NT2/D1 (cell line): ENCODE measurements at places on chromosomes 12 and 14.

DNA sequence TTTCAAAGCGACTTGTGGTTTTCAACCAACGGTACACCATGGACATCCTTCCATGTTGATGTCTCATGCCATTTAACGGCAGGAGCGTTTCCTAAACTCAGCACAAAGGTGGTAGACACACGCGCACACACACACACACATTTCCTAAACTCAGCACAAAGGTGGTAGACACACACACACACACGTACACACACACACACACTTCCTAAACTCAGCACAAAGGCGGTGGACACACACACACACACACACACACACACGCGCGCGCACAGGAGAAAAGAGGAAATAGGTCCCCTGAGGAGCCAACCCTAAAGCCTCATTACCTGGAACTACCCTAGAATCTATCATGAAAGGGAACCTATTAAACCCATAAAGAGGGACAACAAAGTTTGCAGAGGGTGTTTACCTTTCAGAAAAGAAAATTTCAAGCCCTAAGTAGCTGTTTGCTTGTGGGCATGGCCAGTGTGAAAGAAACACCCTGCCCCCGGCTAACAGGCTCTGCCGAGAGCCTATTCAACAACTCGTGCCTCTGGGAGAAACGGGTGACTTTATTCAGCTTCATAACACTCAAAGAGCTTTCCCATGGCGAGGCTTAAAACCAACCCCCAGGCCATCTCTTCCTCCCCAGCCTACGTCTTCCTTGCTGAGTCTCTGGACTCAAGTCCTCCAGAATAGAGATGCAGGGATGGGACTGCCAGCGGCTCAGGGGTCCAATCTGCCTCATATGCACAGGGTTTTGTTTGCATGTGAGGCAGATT, 31.8 kb downstream of the SLC8B1 start:
- DNase-seq, result peak; percentile 51

DNA sequence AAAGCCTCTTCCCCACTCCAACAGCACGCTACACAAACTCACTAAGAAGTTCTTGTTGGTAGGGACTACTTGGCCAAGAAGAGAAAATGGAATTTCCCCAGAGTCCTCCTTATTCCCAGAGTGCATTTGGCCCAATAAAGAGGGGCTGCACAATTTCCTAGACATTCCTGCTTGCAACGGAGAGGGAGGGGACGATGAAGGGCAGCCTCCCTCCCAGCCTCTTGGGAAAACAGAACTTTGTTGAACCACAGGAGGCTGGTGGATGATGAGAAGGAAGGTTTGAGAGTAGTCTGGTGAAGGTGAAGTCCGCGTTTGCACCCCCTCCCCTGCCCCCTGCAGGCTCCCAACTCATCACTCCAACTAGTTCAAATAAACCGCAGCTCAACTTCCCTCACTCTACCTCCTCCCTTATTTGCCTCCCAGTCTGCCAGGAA, 19.1 kb upstream of the TBX3 start:
- no peak for DNase-seq

GRCh38 chr12:131747276-131748177, 36.6 kb downstream of the SFSWAP start:
- DNase-seq, result no peak

GRCh38 chr12:102691773-102692555, 211.6 kb upstream of the IGF1 start:
- DNase-seq, result no peak

GRCh38 chr12:128911861-128912260, 58.6 kb downstream of the GLT1D1 start:
- no peak for DNase-seq

- no peak for DNase-seq
Observed at GRCh38 chr12:62916632-62917425, 18.1 kb downstream of the PPM1H start.

GRCh38 chr12:1369938-1370500, 224.4 kb downstream of the FBXL14 start:
- no peak for DNase-seq

- DNase-seq, result no peak
Observed at GRCh38 chr14:94636744-94637412, 24.7 kb downstream of the SERPINA3 start.

- no peak for DNase-seq
Observed at GRCh38 chr12:2751686-2752085, 43.1 kb upstream of the FKBP4 start.

GRCh38 chr14:50756300-50756699, 74.7 kb downstream of the NIN start:
- no peak for DNase-seq

- DNase-seq, result no peak
Observed at GRCh38 chr14:59199614-59200013, 11.1 kb downstream of the DAAM1 start.

- no peak for DNase-seq
Observed at GRCh38 chr14:52235434-52235833, 32.1 kb upstream of the PTGDR start.

- no peak for DNase-seq
Observed at GRCh38 chr14:104427131-104427851, 152.3 kb upstream of the C14orf180 start.

GRCh38 chr12:9782547-9783382, 22.1 kb upstream of the CD69 start:
- DNase-seq, result peak; percentile 64

GRCh38 chr12:71045781-71046180, 112.0 kb downstream of the TSPAN8 start:
- no peak for DNase-seq

GRCh38 chr12:45879363-45879895, 110.9 kb downstream of the SCAF11 start:
- DNase-seq, result no peak

GRCh38 chr12:83153177-83153576, 466.5 kb downstream of the TMTC2 start:
- DNase-seq, result no peak

DNA sequence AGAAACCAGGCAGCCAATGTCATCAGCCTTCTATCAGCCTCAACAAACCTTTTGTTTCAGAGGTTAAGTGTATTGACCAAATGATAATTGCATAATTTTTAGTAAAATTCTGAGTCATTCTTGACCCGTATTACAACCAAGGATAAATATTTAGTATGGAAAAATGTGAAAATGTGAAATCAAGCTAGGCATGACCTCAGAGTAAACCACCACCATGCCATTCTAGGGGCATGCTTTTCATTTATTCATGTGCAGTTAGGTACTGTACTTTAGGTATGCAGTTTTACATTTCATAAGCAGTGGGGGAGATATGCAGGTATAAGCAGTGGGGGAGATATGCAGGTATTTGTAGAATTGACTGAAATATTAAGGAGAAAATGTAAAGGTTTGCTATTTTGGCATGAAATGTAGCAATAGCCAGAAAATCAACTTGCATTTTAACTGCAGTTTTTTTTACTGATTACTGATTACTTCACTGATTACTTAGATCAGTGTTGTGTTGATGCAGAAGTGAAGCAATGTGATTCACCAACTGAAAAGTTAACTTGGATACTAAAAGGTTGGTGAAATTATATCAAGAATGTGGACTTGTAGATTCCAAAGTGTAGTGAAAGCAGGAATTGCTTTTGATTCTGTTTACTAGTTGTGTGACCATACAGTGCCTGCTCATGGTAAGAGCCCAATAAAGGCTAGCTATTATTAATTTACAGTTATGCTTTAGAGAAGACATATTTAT, 184.2 kb downstream of the ESR2 start:
- no peak for DNase-seq

DNA sequence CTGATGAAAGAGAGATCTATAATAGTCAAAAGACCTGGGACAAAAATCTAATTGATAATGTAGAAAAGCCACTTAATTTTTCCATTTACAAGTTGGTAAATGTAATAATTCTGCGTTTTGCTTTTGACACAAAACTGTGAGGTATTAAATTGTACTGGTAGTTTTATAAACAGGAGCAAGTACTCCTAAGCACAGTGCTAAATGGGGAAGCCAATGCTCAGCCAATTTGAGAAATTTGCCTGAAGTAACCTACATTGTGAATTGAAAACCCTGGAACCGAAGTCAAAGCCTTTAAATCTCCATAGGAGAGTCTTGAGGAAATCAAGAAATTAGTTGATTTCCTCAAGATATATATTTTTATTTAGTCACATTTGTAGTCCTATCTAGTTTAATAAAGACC, 152.8 kb downstream of the SLCO1B3 start:
- no peak for DNase-seq

- DNase-seq, result no peak
Observed at GRCh38 chr12:72901685-72902084, 629.5 kb downstream of the TRHDE start.

- DNase-seq, result no peak
Observed at GRCh38 chr12:55831447-55831815, 2.0 kb upstream of the DNAJC14 start.

DNA sequence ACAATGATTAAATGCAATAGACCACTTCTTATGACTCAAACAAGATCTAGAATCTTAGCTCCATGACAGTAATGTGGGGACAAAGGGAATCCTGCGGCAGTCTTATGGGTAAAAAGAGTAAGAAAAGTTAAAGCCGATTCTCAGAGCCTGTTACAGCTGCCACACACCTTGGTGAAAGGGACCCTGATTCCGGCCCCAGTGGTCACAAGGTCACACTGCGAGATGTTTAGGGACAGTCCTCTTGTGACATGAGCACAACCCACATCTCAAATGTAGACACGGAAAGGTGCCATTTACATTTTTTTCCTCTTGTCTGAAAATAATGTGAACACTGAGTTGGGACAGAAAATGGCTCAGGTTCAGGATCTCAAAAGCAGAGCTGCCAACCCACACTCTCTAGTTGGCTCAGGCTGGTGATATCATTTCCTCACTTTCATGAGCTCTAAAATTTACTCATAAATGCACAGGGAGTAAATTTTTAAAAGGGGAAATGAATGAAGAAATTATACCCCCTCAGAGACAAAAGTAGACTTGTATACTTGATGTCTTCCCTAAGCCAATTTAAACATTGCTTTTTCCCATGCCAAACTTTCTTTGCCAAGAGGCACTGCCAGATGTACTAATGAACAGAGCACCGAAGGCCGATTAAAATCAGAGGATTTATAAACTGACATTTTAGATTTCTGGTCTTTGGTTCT, 113.1 kb upstream of the OVCH1 start:
- no peak for DNase-seq

DNA sequence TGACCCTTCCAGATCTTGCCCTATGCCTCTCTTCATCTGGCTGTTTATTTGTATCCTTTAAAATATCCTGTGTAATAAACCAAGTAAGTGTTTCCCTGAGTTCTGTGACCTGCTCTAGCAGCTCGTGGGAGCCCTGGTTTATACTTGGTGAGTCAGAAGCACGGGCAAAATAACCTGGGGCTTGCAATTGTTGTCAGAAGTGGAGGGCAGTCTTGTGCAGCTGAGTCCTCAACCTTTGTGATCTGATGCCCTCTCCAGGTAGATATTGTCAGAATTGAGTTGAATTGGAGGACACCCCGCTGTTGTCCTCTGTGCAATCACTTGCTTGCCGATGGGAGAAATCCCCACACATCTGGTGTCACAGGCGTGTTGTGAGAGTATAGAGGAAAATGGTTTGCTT, 62.5 kb upstream of the PRICKLE1 start:
- DNase-seq, result no peak

- no peak for DNase-seq
Observed at GRCh38 chr14:99476864-99477263, 3.8 kb downstream of the SETD3 start.

DNA sequence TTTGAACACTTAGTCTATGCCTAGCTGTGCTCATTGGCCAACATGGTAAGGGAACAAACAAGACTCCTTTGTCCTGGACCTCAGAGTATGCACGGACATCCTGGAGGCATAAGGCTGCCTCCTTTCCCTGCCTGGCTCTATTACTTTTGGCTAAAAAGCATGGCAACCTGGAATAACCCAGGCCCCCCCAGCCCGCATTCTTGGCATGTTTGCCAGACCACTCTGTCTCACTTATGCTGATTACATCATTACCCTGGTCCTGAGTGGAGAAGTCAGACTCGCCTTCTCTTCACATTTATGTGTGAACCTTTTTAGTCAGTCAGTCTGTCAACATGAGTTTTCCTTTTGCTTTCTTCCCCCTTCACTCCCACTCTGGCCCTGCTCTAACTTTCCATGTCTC, 58.0 kb upstream of the ELK3 start:
- DNase-seq, result no peak

DNA sequence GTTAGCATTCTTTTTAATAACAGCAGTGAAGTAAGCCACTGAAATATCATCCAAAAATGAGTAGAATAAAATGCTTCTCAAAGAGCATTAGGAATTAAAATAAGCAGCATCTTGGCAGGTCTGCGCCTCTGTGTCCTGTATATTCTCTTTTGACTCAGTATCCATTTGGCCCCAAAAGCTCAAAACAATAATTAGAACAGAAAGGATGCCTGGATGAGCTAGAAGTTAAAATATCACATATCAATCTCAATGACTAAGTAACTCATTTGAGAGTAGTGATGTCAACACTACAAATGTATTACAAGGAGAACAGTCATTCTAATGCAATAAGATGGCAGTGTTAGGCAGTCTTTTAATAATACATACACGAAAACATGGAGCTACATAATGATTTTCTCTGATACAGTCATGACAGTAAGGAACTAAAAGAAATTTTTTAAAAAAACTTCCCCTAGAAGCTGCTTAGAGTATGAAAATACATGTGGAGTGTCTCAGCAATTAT, 160.9 kb upstream of the ABCD2 start:
- DNase-seq, result no peak

GRCh38 chr12:102548543-102548942, 68.2 kb upstream of the IGF1 start:
- DNase-seq, result no peak

DNA sequence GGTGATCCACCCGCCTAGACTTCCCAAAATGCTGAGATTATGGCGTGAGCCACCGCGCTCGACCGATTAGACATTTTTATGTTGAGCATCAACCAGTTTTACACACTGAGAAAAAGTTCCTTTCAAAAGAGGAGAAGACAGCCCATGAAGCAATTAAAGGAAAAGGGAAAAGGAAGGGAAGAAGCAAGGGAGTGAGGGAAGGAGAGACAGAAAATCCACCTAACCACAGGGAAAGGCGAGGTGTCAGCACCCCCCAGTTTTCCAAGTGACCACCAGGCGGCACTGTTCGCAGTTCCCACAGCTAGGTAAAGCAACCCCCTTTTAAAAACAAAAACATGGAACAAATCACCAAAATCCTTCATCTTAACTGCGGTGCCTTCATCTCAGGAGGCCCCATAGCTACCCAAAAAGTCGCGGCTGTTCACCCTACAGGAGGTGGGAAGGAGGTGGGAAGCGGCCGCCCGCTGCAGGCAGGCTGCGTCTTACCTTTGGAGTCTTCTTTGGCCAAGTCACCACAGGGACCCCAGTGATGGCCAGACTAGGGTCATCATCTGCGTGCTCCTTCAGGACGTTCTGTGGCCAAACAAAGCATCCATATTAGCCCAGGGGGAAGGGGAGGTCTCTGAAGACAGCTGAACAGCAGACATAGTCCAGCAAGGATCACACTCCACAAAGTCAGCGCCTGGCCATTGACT, 86.6 kb downstream of the KDM2B start:
- peak; percentile 44 for DNase-seq

GRCh38 chr12:40892528-40892927, 200.3 kb downstream of the CNTN1 start:
- DNase-seq, result no peak

- DNase-seq, result no peak
Observed at GRCh38 chr12:10205220-10205807, 7.4 kb upstream of the GABARAPL1 start.

GRCh38 chr14:30204431-30204980, 276.9 kb upstream of the PRKD1 start:
- no peak for DNase-seq
